HTR-8/SVneo (cell line): ENCODE measurements at places on chromosomes 3 and 15.

DNA sequence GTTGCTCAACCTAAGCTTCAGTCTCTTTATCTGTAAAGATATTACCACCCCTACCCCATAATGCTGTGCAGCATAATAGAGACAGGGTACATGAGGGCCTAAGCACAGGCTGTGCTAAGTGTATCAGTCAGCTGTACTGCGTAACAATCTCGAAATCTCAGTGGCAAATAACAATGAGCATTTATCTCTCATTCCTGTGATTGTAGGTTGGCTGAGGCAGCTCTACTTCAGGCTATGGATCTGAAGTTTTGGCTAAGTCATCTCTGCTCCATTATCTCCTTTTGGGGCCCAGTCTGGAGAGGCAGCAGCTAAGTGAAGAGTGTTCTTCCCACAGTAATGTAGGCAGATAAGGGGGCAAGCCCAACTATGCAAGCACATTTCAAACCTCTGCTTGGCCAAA is 7.1 kb upstream of the SLC6A11 start:
- no peak for DNase-seq

DNA sequence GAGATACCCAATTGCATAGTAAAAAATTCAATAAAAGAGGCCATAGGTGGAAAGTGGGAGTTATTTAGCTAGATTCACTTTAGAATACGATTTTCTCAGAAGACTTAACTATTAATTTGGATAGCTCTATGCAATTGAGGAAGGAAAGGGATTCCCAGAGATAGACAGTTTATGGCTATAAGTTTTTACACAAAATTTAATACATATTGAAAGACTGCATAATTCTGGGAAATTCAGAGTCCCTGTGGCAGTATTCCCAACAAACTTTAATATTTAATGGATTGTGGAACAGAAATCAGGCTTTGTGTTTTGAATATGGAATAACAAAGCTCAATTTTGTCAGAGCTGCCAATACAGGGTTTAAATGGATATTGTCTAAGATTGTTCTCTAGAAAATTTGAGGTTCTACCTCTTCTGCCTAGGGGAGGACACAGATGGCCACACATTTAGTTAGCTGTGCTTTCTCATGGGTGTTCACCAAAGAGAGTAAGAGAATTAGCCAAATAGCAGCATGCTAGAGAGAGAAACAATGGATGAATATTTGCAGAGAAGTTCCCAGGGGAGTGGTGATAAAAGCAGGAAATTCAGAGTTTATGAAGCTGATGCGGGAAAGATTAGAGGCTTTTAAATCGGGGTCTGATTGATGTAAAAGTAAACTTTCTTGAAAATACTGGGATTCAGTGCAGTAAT is 8.5 kb downstream of the ISL2 start:
- no peak for DNase-seq

- no peak for DNase-seq
These were observed 39.7 kb downstream of the NPTN start for GRCh38 chr15:73593304-73594074.

- DNase-seq, result no peak
These were observed 48.5 kb upstream of the RYR3 start for GRCh38 chr15:33262306-33262705.

DNA sequence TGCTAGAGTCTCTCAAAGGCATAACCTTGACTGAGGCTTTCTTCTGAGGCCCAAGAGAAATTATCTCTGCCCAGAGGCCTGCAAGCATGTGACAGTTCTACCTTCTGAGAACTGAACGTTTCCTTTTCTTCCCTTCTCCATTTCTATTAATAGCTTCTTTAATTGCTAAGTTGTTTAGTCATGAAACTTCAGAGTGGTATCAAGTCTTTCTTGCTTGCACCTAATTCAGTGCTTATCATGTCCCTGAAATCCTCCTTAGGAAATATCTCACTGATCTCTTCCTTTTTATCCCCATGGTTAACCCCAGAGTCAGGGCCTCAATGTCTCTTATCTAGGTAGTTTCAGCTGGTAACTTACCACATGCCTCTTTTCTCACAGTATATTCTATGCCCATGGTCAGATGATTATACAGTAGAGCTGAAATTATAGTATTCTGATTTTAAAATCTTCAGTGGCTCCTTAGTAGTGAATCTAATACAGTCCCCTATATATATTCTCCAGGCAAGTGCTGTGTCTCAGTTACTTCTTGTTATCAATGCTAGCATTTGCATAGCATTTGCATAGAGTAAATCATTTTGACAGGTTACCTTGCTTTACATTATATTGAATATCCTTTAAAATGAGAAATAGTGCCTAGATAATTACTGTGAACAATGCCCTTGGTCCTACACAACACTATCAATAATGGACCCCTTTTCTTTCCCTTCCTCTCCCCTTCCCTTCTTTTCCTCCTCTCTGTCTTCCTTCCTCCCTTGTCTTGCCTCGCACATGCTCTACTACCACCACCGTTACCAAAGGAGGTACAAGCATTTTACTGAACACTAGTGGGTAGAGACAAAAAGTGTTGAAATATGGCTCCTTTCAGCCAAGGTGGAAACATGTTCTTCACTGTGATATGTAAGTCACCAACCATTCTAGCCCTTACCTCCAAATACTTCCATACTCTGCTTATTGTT is 33.0 kb downstream of the KBTBD8 start:
- DNase-seq, result no peak

DNA sequence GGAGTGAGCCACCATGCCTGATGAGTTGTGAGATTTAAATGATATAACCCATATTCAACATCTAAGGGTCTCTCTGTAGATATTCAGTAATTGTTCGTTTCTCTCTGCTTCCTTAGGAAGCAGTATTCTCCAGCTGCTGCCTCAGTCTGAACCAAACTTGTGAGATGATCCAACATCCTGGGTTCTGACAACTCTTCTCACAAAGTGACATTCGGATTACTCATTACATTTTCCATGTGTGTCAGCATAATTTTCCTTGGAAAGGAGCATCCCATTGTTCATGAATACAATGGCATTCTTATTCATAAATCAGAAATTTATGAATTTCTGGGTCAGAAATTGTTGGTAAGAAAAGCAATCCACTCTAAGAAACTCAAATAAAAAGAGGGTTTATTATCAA is 15.0 kb upstream of the SEC22A start:
- DNase-seq, result no peak

GRCh38 chr15:58486062-58486461 is 54.3 kb downstream of the LIPC start:
- DNase-seq, result no peak

DNA sequence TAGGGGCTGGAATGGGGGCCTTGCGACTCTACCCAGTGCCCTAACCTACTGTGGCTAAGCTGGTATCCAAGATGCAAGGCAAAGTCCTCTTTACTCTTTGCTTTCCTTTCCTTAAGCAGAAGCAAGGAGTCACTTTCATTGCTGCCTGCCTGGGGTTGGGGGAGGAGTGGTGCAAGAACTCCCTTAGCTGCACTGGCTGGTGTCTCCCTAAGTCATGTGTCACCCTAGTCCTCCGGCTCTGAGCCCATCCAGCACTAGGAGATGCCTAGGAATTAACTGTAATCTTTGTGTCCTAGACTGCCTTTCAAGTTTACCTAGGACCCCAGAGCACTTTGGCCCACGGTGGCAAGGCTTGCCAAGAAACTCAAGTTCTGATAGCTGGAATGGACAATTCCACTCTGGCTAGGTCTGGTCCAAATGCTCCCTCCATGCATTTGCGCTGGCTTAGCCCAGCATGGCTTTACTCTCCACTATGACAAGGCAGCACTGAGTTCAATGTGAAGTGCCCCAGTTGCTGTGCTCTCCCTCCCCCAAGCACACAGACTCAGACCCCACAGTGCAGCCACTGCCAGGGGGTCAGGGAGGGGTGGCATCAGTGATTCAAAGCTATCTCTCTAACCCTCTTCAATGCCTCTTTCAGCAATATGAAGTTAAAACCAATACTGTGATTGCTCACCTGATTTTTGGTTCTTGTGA is 58.7 kb downstream of the ESYT3 start:
- no peak for DNase-seq

DNA sequence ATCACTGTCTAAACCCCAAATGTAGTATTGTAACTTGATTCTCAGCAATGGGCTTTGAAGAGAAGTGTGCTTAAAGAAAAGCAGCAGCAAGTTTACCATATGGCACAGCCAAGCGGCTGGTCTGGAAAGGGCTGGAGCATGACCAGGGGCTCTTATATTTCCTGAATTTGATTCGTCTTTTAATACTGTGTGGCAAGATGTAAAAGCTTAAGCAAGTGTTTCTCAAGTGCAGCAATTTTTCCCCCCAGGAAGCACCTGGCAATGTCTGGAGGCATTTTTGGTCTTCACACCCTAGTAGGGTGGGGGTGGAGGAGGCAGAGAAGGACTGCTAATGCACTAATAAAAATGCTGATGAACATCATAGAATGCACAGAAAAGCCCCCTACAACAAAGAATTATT is 397.9 kb downstream of the NTRK3 start:
- DNase-seq, result no peak

DNA sequence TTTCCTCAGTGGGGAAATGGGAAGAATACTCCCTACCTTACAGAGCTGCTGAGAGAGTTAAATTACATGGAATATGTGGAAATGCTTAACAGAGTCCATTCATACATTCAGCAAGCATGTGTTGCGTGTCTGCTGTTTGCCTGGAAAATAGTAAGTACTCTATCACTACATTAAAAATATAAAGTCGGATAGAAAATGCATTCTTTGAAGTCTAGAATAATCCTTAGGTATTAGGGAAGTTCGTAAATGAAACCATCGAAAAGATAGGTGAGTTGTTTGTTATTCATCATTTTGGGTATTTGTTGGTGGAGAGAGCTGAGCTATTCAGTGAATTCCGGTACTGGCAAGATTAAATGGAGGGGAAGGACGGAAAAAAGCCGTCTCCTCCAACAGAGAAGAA is 200.1 kb downstream of the OPA1 start:
- DNase-seq, result no peak

- no peak for DNase-seq
These were observed 578.7 kb downstream of the NLGN1 start for GRCh38 chr3:173976281-173976680.
